ENCODE measurements at places on chromosomes 4 and X.

GRCh38 chr4:26851129-26851528 lies 9.5 kb upstream of the STIM2 start:
- no peak for DNase-seq

DNA sequence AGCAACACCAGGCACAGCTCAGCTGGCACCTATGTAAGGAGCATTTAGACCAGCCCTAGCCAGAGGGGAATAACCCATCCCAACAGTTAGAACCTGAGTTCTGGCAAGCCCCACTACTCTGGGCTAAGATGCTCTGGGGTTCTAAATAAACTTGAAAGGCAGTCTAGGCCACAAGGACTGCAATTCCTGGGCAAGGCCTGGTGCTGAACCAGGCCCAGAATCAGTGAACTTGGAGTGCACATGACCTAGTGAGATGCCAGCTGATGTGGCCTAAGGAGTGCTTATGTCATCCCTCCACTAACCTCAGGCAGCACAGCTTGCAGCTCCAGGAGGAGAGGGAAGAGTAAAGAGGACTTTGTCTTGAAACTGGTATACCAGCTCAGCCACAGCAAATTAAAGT lies 7.6 kb upstream of the PRRG3 start:
- DNase-seq, result no peak

DNA sequence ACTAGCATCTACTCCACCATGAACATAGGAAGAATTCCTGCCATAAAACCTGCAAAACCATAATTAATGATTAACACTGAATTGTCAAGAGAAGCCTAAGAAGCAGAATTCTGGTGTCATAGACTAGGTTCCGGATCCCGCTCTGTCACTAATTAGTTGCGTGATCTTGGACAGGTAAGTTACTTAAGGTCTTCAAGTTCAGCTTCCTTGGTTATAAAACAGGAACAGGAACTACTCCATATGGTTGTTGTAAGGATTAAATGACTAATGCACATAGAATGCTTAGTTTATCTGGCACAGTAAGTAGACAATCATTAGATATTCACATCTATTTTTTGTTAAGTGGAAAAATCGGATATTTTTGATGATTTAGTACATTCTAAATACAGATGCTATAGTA lies 14.3 kb downstream of the G3BP2 start:
- no peak for DNase-seq

GRCh38 chr4:102778720-102779119 lies 18.0 kb upstream of the MANBA start:
- no peak for DNase-seq

- DNase-seq, result no peak
These were observed 105.8 kb upstream of the EGFL6 start for GRCh38 chrX:13463608-13464007.

All from activated CD8-positive, alpha-beta memory T cell treated with anti-CD3 and anti-CD28 coated beads for 1 hour (primary cell).